ENCODE measurements at places on chromosomes 4 and X.

GRCh38 chrX:48003367-48003757 is 427 bp downstream of the ZNF182 start:
- DNase-seq = peak; percentile 5

DNA sequence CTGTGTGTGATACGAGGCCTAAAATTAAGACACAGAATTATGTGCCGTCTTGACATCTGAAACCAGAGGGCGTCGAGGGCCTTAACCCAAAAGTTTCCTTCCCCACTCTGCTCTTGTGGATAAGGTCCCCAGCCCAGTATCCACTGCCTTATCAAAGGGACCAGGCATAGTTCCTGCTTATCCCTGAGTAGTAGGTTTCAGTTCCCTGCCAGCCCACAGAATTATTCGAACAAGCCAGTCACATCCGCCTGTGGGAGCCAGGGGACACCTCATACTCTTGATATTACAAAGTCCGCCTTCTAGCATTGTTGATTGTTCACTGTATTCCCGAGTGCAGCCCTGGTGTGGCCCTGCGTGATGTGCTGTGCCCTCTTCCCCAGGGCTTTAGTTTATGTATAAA is 5.4 kb upstream of the MMRN1 start:
- DNase-seq = peak; percentile 100

- no peak for DNase-seq
These were observed 66.7 kb downstream of the DRD5 start for GRCh38 chr4:9847968-9848748.

- no peak for DNase-seq
These were observed 597.2 kb upstream of the GRIA3 start for GRCh38 chrX:122586831-122587230.

DNA sequence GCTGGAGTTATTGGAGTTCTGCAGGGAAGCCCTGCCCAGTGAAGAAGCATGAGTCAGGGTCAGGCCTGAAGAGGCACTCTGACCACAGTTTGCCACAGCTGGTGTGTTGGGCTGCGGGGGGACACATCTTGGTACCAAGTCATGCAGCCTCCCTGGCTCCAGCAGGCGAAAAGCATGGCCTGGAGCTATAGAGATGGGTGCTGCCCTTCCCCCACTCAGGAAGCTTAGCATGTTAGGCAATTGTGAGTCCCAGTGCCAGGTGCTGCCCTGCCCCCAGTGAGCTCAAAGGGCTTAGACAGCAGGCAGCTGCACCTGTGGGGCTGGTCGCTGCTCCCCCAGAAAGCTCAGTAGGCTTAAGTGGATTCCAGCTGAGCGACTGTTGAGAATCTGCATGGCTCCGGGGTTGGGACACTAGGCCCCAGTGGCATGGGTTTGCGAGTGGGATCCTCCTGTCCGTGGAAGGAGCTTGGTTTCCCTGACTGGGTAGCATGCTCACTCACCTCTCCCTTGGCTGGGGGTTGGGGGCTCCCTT is 755.5 kb downstream of the GLUD2 start:
- DNase-seq = no peak

DNA sequence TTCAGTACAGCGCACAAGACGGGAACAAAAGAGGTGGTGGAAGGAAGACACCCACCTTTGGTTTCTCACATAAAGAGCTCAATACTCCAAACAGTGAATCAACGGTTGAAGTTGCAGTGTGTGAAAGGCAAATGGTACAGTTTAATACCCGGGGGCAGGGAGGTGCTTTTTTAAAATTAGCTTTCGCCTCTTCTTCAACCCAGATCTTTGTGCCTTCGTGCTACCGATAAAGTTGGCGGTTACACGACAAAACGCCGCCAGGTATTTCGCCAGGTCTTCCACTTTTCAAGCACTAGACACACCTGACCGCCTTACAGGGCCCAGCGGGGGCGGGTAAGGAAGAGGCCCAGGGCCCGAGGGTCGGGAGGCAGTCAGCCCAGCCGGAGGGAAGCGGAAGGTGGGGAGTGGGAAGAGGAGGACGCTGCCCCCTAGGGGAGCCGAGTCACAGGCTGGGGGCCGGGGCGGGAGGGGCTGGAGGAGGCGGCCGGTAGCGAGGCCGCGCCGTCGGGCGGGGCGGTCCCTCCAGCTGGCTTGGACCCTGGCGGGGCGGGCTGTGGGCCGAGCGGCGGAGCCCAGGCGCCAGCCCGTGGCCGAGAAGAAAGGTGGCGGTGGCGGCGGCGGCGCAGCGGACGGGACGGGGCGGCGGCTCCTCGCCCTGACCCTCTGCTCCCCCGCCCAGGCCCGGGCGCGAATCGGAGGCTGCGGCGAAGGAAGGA is 16.0 kb downstream of the UTP3 start:
- peak; percentile 59 for DNase-seq

DNA sequence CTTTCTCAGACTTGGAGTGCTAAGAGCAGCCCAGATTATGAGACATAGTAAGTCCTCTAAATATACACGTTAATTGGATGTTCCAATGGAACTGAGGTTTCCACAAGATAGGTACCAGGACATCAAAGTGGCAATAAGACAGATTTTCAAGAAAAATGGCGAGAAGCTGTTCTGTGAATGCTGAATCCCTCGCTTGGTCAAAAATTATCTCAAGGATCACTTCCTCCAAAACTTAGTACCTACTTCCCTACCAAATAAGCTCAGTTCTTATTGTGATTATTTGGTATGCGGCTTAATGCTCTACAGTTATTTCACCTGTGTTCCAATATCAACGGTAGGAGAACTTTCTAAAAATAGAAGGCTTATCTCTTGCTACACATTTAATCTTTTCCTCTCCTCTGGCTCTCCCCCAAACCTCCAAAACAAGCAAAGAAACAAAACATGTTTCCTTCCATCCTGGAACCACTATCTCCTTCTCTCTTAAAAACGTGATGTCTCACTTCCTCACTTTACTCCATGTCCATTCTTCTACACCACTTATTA is 14.7 kb downstream of the PDGFC start:
- DNase-seq = no peak

GRCh38 chrX:64427281-64427680 is 32.0 kb upstream of the MTMR8 start:
- no peak for DNase-seq

DNA sequence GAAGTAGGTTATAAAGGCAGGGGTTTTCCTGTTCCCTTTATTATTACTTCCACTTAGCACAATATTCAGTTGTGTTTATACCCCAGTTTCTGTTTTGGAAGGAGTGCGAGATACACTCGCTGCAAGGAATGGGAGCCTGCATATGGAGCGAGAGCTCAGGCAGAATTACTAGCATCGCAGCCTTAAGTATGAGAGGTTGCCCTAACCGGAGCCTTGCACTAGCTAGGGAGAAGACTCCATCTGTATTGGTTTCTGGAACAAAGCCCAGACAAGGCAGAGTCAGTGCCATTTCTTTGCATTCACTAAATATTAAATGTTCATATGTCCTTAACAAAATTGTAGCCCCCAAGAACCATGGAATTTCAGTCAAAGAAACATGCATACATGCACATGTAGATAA is 6.2 kb upstream of the DCTD start:
- DNase-seq = no peak

DNA sequence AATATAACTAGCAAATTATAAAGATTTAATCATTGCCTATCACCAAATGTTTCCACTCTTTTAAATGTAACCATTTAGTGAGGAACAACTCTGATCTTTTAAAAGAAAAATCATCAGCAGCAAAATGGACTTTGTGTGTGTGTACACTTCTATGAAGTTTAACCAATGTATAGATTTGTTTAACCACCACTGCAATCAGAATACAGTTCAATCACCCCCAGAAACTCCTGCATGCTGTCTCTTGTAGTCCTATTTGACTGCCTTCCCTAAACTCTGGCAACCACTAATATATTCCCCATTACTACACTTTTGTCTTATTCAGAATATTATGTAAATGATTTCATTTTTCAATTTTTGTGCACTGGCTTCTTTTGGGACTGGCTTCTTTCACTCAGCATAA is 1.7 kb upstream of the TCEAL8 start:
- DNase-seq = no peak

DNA sequence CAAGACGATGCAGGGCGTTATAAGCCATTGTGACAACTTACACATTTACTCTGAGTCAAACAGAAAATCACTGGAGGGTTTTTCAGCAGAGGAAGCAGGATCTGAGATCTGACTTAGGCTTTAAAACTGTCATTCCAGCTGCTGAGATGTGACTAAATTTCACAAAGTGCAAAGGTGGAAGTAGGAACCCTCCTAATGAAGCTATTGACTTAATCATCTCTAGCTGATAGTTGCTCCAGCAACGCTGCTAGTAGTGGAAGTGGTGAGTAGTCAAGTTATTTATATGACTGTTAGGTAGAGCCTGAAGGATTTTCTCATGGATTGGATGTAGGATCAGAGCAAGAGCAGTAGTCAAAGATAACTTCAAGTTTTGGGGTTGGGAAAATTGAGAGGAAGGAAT is 218.6 kb downstream of the GRID2 start:
- no peak for DNase-seq

GRCh38 chrX:50000937-50001542 is 78.6 kb downstream of the CLCN5 start:
- no peak for DNase-seq

GRCh38 chr4:73452953-73453700 is 17.1 kb downstream of the AFP start:
- no peak for DNase-seq

- DNase-seq = peak; percentile 77
These were observed 5.0 kb upstream of the PPID start for GRCh38 chr4:158728236-158728635.

DNA sequence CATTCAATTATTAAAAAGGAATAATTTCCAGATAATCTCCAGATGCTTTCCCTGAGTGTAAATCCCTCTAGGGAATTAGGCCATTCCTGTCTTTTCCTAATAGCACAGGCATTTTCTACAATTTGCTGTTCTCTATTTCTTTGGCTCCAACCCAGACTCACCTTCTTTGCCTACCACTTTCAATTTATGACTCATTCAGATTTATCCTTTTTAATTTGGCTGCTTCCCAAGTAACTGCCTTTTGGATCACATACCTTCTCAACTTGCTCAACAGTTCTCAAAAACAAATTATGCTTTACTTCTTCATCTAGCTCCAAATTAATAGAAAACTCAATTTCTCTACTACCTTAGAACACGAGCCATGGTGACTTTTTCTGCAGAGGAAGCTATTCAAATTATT is 1166.3 kb upstream of the PCDH7 start:
- DNase-seq = no peak

GRCh38 chrX:135345107-135345589 is 35.9 kb downstream of the ETDC start:
- DNase-seq = peak; percentile 37

DNA sequence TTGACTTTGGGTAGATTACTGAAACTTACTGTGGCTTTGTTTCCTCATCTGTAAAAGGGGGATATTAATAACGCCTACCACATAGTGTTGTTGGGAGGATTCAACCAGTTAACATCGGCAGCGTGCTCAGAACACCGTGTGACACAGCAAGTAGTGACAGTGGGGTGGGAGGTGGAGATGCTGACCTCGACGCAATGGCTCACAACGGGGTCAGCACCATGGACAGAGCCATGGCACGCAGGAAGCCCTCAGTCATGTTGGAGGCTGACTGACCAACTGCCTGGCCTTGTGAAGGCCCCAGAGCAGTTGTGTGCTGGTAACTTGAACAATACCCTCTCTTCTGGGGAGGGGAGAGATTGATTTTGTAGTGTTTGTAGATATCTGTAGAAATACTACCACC is 93.2 kb downstream of the WFS1 start:
- DNase-seq = peak; percentile 29

GRCh38 chrX:47194194-47194787 is 662 bp downstream of the UBA1 start:
- no peak for DNase-seq

GRCh38 chr4:151561551-151562256 is 152.7 kb downstream of the FHIP1A start:
- no peak for DNase-seq

DNA sequence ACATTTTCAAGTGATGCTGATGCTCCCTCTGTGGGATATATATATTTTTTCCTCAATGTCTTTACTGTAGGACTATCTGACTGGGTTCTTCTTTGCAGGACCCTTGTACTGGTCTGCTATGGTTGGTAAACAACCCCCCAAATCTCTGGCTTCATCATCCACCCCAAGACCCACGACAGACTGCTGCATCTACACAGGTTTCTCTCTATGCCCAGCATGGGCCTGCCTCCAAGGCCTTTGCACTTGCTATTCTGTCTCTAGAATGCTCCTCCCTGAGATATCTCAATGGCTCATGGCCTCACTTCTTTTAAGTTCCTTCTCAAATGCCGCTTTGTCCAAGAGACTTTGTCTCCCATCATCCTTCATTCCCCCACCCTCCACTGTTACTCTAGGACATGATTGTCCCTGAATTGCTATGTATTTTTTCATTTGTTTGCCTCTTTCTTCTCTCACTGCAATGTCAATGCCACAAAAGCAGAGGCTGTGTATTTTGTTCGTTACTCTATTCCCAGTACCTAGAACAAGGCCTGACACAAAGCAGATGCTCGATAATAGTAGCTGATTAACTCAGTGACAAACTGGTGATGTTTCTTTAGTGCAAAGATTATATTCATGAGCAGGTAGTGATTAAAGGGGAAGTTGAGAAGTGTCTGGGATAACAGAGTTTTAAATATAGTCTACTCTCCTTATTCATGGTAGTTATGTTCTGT is 6.6 kb downstream of the EVC start:
- no peak for DNase-seq

GRCh38 chr4:146132445-146132844 is 43.1 kb upstream of the LSM6 start:
- no peak for DNase-seq

- DNase-seq = peak; percentile 57
These were observed 18.4 kb downstream of the IL21 start for GRCh38 chr4:122602277-122603142.

DNA sequence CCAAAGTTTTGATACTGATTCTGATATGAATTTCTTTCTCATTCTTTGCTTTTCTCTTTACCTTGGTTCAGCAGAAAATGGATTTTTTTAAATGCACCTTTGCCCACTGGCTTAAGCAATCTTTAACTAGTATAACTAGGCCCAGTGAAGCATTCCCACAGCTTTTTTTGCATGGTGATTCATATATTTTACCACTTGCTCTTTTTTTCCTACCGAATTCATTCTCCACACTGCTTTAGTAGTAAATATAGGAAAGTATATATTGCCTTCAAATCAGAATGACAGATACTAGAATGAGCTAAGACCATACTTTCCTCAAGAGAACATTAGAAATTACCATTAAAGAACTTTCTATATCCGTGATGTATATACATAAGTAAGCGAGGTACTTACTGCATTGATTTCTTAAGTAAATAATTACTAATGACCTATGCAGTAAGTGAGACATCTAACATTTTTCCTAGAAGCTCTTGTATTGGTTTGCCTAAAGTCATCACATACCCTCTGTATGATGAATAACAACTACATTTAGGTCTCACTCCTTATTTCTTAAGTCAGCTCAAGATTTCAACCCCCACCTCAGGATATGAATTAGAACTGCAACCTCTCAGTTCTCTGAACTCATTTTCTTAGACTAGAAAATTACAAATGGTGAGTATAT is 44.2 kb downstream of the SLC4A4 start:
- DNase-seq = no peak

- DNase-seq = peak; percentile 49
These were observed 373.6 kb upstream of the RASGEF1B start for GRCh38 chr4:81845273-81845672.

GRCh38 chr4:138030375-138030774 is 211.8 kb downstream of the SLC7A11 start:
- DNase-seq = no peak

GRCh38 chr4:67365661-67366245 is 179.6 kb downstream of the CENPC start:
- DNase-seq = peak; percentile 81
